ENCODE measurements at places on chromosomes 1 and 21. TPM values are rescaled to one million over a fixed set of nuclear protein-coding genes. Genes with fewer than 3 reads are reported as not detected.

DNA sequence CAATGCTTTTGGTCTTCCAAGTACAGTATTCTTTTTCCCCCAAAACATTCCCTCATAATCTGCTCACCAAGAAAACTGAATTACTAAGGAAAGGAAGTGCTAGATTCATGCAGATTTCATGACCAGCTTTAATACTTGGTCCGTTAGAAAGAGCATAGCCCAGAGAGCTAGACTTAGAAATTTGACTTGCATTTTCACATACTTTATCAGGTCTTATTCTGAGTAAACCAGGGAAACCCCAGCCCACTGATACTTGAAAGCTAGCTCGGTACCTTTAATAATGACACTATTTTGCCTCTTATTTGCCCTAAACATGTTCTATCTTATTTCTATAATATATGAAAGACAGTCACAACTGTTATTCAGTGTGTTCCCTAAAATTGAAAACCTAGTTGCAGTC, 204.5 kb downstream of the TTLL7 start:
- no peak overlapping the region for H3K27ac ChIP-seq
- no peak for DNase-seq
- H3K4me1 ChIP-seq = peaks cover 6% of the 10 kb centered on the region
- H3K36me3 ChIP-seq = no peaks in the 10 kb centered on the region
- H3K27me3 ChIP-seq = no peaks in the 10 kb centered on the region

DNA sequence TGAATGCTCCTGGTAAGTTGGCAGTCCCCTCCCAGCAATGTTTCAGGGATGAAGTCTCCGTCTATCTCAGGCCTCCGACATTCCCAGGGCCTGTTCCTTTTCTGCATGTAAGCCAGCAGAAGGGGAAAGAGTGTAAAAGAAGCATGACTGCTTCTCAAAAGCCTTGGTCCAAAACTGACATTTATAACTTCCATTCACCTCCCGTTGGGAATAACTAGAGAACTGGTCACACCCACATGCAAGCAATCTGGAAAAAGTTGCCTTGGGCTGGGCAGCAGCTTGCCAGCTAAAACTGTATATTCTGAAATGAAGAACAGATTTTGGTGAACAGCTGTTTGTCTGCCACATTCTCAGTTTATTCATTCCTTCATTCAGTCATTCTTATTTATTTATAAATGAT, 24.2 kb upstream of the NPL start:
- H3K27ac ChIP-seq = no peak overlapping the region
- peaks cover 3% of the 10 kb centered on the region for H3K4me1 ChIP-seq

DNA sequence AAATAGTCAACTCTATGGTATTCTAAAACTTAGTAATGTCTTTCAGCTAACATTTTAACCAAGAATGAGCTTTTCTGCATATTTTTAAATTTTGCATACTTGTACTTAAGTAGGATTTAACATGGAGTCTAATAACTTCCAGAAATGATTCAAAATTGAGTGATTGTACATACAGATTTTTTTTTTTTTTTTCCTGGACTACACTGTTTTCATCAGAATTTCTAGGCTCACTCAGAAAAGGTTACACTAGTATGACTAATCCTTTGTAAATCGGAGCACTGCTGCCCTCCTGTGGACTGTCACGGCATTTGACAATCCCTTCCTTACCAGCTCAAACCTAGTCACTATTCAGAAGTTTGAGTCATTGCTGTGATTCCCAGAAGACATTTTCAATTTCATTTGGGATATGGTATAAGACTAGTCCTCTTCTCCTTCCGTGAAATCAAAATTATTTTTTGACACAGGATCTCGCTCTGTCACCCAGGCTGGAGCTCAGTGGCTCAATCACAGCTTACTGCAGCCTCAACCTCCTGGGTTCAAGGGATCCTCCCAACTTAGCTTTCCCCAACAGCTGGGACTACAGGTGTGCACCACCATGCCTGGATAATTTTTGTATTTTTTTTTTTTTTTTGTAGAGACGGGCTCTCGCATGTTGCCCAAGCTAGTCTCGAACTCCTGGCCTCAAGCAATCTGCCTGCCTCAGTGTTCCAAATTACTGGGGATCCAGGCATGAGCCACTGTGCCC, 45.5 kb downstream of the CD46 start:
- no peak overlapping the region for H3K27ac ChIP-seq
- peaks cover 11% of the 10 kb centered on the region for H3K4me1 ChIP-seq
- no peak overlapping the region for H3K4me3 ChIP-seq
- no peaks in the 10 kb centered on the region for H3K27me3 ChIP-seq
- H3K36me3 ChIP-seq = peaks cover 5% of the 10 kb centered on the region
- peak; percentile 76 for DNase-seq

- DNase-seq = no peak
- H3K4me1 ChIP-seq = no peaks in the 10 kb centered on the region
- H3K4me3 ChIP-seq = no peak overlapping the region
These were observed 254.8 kb downstream of the ZNF648 start for GRCh38 chr1:181806746-181807145.

DNA sequence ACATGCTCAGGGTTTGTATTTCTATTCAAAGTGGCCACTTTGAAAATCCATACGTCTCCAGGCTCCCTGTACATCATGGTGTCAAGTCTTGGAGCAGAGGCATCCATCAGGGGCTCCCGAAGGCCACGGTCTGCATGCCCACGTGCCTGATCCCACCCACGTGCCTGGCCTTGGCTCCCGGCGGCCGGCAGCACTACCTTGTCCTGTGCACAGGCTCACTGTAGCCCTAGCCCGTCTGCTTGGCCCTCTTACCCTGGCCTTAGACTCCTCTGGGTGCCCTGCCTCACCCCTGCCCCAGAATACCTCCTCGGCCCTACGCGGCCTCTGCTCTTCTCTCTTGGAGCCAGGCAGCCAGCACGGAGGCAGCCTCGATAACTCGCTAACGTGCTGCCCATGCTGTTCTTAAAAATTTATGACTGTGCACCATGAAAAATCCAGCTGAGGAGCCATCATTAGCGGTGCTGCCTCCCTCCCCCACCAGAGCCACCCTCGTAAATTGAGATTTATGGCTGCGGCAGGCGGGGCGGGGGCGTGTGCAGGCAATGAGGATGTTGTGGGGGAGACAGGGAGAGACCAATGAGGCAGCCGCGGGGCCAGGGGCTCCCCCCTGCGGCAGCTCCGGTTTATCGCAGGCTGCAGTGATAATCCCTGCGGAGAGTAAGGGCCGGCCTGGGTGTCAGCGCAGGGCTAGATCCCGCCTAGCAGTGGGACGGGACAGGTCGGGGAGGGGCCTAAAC, 24.6 kb downstream of the DMAP1 start:
- H3K36me3 ChIP-seq = peaks cover 11% of the 10 kb centered on the region
- no peak overlapping the region for H3K27ac ChIP-seq
- H3K4me3 ChIP-seq = no peak overlapping the region
- no peaks in the 10 kb centered on the region for H3K27me3 ChIP-seq
- H3K4me1 ChIP-seq = peaks cover 15% of the 10 kb centered on the region

The ALG6 gene
- 14.9 TPM for total RNA-seq

The SAMD11 gene
- total RNA-seq = not detected

DNA sequence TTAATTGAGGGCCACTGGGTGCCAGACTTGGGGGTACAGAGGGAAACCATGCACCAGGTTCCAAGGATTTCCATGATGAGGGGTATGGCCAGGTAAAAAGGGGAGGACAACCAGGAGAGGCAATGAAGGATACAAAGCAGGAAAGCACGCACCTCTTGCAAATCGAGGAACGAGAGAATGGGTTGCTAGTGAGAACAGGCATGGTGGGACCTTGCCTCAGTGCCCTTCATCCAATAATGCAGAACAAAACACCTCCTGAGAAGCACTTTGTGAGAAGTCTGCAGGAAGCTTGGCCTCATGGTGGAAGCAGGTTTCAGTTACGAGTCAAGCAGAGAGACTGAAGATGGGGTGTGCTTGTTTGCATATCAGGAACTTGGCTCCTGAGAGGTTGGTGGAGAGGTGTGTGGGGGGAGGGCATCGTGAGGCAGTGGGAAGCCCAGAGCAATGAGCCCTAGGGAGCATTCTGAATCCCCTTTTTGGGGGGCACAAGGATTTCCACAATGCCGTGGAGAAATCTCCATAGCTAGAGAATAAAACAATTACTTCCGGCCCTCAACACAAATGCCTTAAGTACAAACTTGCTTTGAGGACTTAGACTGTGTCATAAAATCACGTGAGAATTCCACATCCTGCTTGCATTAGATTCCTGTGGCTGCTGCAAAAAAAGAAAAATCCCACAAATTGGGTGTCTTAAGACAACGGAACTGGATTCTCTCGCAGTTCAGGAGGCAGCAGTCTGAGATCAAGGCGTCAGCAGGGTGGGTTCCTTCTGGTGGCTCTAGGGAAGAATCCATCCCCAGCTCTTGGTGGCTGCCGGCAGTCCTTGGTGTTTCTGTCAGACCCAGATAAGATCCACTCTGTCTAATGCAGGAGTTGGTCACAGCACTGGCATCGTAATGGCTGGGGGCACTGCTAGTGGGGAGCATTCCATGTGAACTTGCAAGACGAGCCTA, 54.9 kb upstream of the BACE2 start:
- H3K36me3 ChIP-seq = peaks cover 14% of the 10 kb centered on the region
- peaks cover 19% of the 10 kb centered on the region for H3K4me1 ChIP-seq
- no peak for DNase-seq

DNA sequence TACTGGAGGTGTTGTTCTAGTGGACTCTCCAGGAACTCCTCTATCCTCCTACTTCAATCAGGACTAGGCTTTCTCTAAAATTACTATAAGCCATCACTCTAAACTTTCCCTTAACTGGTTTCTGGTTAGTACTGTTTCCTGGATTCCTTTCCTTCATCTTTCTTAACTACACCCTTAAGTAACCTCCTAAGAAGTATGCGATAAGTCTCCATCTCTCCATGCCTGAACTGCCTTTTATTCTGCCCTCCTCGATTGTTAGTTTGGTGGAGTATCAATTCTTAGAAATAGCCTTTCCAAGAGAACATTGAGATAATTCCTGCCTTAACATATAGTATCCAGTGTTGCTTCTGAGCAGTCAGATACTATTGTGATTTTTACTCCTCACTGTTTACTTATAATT, 162.9 kb upstream of the PDE4B start:
- no peaks in the 10 kb centered on the region for H3K27me3 ChIP-seq
- no peak for DNase-seq
- peaks cover 15% of the 10 kb centered on the region for H3K4me1 ChIP-seq

The RNF186 gene
- not detected for total RNA-seq

DNA sequence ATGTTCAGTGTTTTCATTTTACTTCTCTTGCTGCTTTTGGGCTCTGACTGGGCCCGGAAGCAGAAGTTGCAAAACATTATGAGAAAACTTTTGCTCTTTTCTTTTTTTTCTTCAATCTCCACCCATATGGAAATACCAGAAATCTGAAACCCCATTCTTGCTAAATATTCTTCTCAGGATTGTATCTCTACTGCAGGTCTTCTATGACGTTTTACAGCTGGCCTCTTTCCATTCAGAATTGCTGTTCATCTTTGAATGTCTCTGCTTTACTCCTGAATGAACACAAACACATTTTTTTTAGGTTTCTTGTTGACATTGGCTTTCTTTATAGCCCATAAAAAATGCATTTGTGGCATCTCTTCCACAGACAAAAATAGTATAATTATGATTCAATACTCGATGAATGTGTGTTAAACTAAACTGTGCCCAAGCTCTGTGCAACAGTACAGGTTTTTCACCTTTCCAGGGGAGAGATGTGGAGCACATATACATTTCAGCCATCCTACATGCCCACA, 18.8 kb downstream of the PTPRC start:
- no peaks in the 10 kb centered on the region for H3K36me3 ChIP-seq
- no peak overlapping the region for H3K27ac ChIP-seq
- H3K4me1 ChIP-seq = peaks cover 8% of the 10 kb centered on the region
- H3K27me3 ChIP-seq = no peaks in the 10 kb centered on the region
- no peak overlapping the region for H3K4me3 ChIP-seq

GRCh38 chr21:26845066-26845758, at the start of gene ADAMTS1:
Gene ADAMTS1, minus strand, starts transcription at chr21:26845409. Its CDS starts 455 bp downstream, at chr21:26844954.
- H3K4me1 ChIP-seq = peaks cover 40% of the 10 kb centered on the region
- peak; percentile 88 for DNase-seq
- peaks cover 29% of the 10 kb centered on the region for H3K27me3 ChIP-seq
- H3K4me3 ChIP-seq = peak within 1 kb of the TSS; percentile 95

The HES3 gene
- total RNA-seq = not detected

The LHX8 gene
- total RNA-seq = not detected

DNA sequence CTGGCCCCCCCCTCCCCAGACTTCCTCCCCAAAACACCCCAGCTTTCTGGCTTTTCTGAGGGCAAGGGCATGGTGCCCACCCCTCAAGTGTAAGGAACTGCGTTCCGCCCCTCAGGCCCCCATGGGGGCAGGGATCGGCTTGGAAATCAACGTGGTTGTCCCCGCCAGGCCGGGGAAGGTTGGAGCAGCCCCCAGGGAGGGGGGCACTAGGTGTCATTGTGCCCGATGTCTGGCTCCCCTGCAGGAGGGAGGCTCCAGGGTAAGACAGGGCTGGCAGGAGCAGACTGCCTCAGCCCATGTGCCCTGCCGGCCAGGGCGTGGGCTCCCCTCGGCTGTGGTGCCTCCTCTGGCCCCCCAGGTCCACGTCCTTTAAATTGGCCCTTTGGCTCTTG, 7.4 kb upstream of the TFAP2E start:
- H3K4me3 ChIP-seq = no peak overlapping the region
- peaks cover 27% of the 10 kb centered on the region for H3K36me3 ChIP-seq
- H3K27me3 ChIP-seq = peaks cover 7% of the 10 kb centered on the region
- H3K4me1 ChIP-seq = peaks cover 16% of the 10 kb centered on the region
- H3K27ac ChIP-seq = no peak overlapping the region
- no peak for DNase-seq

DNA sequence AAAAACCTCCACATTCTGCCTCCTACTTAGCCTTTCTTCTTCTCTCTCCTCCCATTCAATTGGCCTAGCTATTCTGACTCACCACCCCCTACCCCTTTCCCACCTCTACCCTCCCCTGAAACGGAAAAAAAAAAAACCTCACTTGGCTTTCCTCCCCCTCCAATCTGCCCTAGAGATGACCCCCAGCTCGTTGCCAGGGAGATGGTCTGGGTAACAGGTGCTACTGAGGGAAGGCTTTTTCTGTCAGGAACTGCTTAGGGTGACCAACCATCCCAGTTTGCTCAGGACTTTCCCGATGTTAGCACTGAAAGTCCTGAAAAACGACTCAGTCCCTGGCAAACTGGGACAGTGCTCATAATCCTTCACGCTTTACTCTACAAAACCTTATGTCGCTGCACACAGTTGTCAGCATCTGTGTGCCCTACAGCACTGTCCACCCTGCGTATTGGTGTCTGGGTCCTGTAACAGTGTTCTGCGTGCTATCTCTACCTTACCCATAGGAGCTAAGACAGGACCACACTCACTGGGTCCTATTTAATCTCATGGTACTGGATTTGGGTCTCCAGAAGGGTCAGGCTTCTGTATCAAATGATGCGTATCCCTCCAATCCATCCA, 7.7 kb upstream of the CADM3 start:
- no peak for DNase-seq
- no peaks in the 10 kb centered on the region for H3K36me3 ChIP-seq
- peaks cover 4% of the 10 kb centered on the region for H3K4me1 ChIP-seq
- H3K4me3 ChIP-seq = no peak overlapping the region

Data from endothelial cell (in vitro differentiated cells).